ENCODE measurements at places on chromosomes 16 and 17.
A peak's percentile ranks its signal among the peaks of the same experiment; 100 is the strongest.

DNA sequence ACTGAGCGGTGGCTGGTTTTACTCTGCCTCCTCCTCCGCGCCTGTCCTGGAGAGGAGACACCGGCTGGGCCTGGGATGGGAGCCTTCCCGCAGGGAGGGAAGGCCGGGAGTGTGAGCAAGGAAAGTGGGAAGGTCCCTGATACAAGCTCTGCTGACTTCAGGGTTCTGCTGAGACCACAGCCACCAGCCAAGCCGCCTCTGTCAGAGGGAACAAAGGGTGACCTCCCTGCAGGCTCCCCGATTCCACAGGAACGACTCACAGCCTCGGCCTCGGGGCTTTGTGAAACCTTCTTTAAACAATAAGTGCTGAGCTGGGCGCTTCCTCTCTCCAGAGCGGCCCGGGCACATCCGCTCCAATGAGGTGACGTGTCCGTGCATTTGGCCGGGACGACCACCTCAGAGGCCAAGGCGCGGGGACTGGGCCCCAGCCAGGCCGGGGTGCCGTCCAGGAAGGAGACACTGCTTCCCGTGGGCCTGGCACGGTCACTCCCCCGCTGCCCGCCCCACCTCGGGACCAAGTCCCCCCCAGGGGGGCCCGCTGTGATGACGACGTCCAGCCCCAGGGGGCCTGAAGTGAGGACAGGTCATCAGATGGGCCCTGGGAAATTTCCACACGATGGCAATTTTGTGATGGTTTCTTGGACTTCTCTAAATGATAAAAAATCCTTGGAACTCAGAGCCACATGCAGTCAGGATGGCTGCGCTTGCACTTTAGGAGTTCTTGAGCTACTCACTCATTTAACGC is 11.8 kb upstream of the CIBAR2 start:
- DNase-seq = no peak

DNA sequence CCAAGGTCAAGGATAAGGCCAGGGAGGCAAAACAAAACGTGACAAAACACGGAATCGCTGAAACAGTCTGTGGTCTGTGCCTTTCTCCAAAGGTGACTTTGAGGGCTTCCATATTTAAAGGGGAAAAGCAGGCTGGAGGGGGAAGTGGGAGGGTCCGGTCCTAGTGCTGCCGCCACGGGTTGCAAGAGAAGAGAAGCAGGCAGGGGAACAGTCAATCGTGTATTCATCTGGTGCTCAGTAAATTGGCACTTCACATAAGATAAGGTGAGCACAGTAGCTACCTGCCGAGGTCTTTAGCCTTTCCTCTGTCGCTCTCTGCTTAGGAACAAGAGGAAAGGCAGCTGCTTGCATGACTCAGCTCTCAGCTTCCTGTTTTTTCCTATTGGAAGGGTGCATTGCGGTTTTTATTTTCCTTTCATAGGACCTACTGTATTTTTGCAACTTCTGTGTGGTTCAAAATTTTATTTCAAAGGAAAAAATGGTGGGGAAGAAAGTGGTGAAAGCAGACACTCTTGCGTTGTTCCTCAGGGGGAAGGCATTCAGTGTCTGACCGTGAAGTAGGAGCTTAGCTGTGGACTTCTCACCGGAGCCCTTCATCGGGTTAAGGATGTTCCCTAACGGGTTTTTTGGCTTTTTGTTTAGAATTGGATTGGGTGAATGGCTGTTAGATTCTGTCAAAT is 7.1 kb upstream of the LGALS3BP start:
- no peak for DNase-seq

DNA sequence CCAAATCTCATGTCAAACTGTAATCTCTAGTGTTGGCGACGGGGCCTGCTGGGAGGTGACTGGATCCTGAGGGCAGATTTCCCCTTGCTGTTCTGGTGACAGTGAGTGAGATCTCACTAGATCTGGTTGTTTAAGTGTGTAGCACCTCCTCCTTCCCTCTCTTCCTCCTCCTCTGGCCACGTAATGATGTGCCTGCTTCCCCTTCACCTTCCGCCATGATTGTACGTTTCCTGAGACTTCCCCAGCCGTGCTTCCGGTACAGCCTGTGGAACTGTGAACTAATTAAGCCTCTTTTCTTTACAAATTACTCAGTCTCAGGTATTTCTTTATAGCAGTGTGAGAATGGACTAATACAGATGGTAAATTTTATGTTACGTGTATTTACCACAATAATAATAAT is 49.2 kb downstream of the METTL16 start:
- DNase-seq = no peak

DNA sequence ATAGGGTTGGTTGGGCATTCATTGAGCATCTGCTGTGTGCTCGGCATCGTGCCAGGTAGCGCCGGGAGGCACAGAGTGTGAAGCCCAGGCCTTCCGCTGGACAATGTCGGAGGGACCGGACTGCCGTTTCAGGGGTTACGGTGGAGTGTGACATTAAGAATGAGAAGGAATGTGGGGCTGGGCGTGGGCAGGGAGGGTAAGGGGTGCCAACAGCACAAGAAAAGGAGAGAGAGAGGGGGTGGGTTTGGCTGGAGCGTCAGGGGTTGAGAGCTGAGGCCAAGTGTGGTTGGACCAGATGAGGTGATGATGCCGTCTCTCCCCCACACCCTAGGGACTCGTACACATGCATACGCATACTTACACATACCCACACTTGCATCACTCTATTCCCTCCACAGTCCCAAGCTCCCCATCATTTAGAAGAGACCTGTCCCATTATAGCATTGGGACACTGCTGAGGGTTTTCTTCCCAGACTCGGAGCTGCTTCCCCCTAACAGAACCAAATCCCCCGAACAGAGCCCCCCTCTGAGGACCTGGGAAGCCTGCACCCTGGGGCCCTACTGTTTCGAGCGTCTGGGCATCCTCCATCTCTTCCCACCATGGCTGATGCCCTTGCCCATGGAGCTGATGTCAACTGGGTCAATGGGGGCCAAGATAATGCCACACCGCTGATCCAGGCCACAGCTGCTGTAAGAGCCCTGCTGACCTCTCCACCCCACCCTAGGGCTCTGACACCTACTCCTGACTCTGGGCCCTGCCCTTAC is 3.3 kb upstream of the KCTD11 start:
- DNase-seq = no peak

GRCh38 chr17:81116704-81117103 is 48.6 kb upstream of the PVALEF start:
- DNase-seq = no peak

- no peak for DNase-seq
Measured at GRCh38 chr16:67429799-67430503, 970 bp upstream of the HSD11B2 start.

- DNase-seq = no peak
Measured at GRCh38 chr17:39666601-39667261, 1.5 kb upstream of the PNMT start.

DNA sequence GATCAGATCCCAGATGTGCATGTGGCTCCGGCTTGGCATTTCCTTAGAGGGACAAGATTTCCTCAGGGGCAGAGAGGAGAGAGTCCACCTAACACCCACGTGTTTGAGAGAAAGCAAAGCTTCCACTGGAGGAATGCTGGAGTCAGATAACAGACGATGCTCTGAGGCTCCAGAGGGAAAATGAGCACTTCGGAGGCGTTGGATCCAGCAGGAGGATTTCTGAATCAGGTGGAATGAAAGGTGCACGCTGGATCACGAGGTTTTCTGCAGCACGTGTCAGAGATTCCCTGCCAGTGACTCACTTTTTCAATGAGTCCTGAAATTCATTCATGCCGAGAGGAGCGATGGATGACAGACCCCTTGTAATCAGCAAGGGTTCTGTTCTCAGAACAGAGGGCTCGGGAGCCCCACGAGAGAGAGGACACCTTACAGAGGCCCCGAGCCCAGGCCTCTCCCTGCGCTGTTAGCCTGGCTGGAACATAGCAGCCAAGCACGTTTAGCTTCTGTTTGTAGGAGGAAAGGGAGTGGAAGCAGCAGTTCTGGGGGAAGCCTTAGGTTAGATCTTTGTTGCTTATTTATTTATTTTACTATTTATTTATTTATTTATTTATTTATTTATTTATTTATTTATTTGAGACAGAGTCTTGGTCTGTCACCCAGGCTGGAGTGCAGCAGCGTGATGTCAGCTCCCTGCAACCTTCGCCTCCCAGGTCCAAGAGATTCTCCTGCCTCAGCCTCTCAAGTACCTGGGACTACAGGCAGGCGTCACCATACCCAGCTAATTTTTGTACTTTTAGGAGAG is 49.3 kb upstream of the JPH3 start:
- DNase-seq = no peak

GRCh38 chr17:1496869-1497268 is 4.4 kb upstream of the MYO1C start:
- DNase-seq = no peak

GRCh38 chr16:14569213-14569612 is 60.8 kb downstream of the PARN start:
- no peak for DNase-seq

DNA sequence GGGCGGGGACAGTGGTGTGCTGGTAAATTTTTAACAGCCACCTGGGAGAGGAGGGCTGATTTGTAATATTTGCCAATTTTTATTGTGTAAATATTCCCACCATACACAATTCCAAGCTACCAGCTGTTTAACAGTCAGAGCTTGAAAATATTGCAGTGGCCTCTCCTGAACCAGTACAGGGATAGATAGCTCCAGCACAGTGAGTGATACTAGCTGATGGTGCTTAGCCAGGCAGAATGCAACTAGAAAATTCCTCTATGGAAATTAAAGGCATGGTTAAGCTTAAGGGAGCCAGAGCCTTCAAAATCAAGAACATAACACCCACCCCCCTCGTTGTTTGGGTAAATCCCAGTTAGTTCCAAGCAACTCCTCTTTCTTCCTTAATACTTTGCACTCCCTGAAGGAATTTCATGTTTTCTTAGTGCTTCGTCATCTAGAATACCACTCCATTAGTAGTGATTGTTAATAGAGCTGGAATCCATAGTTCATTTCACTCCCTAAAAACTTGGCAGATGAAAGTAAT is 96.6 kb downstream of the CYB561 start:
- no peak for DNase-seq

DNA sequence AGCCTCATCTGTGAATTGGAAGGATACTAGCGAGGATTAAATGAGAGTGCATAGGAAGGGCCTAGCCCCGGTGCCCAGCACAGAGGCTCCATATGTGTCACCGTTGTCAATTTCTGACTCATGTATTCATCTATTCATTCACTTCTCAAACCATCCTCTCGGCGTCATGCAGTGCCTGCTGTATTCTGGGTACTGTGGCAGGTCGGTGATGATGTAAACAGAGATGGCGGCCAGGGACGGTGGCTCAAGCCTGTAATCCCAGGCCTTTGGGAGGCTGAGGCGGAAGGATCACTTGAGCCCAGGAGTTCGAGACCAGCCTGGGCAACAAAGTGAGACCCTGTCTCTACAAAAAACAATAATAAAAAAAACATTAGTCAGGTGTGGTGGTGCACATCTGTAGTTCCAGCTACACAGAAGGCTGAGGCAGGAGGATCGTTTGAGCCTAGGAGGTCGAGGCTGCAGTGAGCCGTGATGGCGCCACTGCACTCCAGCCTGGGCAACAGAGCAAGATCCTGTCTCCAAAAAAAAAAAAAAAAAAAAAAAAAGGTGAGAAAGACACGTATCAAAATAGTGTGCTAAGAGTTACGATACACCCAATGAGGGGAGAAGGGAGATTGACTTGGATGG is 4.3 kb upstream of the PPP1R1B start:
- no peak for DNase-seq

DNA sequence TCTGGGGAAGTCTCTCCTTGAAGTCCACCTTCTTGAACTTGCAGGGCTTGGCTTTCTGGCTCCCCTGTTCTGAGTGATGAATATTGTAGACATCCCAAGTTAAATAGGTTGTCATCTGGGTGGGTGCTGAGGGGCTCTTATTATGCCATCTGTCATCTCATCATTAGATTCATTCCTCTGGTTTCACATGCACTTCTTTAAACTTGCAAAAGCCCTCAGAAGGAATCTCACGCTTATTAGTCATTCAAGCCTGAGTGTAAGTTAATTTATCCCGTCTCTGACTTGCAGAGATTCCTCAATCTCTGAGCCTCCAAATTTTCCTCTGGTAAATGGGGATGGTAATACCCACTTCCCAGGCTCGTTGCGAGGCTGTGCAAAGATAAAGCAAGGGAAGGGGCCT is 5.7 kb downstream of the MGAT5B start:
- no peak for DNase-seq

DNA sequence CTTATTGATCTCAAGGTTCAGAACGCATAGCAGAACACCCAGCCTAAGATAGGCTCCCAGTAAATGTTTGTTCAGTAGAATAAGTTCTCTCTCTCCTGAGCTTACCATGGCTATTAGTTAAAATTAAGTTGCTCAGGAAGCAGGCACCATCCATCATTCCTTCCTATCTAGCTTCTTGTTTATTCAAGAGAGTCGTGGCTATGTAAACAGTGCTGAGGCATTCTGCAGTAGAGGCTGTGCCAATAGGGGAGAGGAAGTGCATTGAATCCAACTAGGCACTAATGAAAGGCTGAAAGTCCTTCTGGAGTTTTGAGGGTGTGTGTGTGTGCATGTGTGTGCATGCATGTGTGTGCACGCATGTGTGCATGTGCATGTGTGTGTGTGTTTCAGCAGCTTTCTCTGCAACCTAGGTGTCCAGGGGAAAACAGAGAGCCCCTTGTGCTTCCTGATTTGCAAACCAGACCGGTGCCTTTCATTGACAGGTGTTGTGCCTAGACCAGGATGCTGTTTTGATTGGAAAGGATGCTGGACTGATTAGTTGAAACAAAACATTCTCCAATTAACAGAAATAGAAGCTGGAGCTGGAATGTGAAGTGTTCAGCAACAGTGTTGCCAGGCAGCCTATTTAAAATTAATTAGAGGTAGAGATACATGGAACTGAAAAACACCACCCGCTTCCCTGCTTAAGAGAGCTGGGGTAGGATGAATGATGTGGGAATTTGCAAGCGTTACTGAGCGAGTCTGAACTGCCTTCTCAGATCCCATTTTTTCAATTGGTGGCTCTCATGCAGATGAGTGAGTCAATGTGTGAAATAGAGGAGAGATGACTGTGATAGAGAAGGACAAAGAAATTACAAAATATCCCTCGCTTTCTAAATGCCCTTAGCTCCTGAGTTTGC is 103.3 kb upstream of the CLEC3A start:
- DNase-seq = no peak

DNA sequence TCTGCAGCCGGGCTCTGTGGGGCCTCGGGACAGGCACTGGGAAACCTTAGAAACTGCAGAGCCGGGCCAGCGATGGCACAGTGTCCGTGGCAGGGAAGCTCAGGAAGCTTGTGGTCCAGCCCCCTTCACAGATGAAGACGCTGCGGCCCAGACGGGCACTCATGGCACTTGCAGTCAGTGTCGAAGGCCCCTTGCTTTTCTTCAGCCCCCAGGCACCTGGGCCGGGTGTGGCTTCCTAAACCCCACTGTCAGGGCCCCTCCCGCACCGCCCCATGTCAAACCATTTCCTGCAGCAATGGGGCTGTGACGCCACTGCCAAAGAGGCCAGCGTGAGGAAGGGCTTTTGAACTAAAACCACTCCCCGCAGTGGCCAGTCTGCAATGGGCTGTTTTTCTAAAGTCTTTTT is 164.0 kb downstream of the LAT start:
- peak; percentile 45 for DNase-seq

All from stimulated activated CD8-positive, alpha-beta memory T cell treated with anti-CD3 and anti-CD28 coated beads, Interleukin-7, amount 100 ng/mL, for 1 hour (primary cell).